Right atrium auricular region (tissue), 2 donors: ENCODE measurements at places on chromosomes 6 and 20. TPM values are rescaled to one million over a fixed set of nuclear protein-coding genes. Genes with fewer than 3 reads are reported as not detected.

DNA sequence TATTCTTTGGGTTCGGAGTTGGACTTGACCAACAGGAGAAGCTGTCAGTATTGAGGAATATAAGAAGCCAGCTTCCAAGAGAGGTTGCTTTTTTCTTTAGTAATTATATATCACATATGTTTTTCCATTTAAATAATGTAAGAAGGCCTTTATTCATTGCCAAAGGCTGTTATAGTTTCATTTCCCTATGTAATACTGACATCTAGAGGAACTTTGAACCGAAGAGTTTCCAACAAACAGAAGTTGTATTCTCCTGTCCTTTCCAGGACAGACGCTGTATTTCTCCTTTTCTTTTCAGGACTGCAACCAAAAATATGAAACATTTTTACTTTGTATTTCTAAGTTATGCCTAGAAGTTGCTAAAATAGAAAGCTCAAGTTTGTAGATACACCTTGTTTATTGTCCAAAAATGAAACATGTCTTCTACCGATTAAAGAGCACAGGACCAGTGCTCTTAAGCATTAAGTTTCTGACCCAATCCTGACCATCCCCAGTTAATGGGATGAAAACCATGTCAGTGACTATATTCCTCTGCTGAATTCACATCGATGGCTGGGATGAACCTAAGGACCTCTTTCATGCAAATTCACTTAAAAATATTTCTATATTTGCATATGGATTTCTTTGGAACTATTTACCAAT is 55.1 kb downstream of the MYLK4 start:
- DNase-seq = no peak

GRCh38 chr20:8254911-8255582 is 123.0 kb downstream of the PLCB1 start:
- no peak for DNase-seq

DNA sequence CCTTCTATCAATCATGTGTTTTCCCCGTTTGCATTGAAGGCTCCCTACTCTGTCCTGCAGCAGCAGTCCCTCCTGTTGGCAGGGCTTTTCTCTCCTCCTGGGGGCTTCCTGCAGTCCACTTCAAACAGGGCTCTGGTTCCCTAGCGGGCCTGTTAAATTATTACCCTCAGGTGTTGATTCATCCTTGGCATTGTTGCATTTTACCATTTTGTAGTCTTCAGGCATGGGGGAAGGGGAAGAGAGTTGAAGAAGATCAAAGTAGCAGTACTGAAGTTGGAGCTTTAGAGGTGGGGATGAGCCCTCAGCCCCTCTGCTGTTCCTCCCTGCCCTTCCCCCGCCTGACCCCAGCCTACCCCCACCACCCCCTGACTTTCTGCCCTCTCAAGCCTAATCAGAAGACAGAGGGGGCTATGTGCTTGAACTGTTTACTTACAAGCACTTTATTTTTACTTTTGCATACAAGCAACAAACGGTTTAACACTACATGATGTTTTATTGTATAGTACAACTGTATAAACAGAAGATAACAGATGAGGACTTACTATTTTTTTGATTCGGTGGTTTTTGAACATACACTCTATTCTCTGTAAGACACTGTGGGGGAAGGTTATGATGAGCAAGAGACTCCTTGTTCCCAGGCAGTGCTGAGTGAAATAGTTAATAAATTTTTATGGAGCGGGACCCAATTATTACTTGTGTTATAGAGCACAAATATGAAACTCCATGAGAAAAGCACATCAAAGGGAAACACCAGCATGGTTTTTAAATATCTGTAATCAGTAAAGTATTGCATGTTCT is 169.7 kb downstream of the EYA4 start:
- no peak for DNase-seq

DNA sequence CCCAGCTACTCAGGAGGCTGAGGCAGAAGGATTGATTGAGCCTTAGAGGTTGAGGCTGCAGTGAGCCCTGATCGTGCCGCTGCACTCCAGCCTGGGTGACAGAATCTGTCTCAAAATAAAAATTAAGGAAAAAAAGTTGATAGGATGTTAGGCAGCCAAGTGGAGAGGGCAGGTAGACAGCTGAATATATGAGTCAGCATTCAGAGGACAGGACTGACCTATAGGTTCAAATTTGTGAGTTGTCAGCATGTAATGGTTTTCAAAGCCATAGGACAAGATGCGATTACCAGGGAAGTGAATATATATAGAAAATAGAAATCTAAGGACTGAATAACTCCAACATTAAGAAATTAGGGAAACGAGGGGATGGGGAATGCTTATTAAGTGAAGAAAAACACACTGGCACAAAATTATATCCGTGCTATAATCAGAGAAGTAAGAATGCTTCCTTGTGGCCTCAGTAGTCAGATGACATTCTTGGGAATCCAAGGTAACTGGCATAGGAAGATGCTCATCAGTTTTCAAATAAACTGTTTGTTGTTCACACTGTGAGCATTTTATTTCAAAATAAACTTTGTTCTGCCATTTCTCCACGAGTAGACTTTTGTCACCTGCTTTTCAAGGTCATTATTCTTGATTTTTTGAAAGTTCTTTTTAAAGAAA is 64.0 kb upstream of the VSTM2L start:
- DNase-seq = no peak

- DNase-seq = no peak
Measured at GRCh38 chr20:9359561-9360308, 154.7 kb upstream of the LAMP5 start.

LCA5 gene
- 2.6 TPM for total RNA-seq
